ENCODE measurements at places on chromosomes 12 and 14.

- no peak for DNase-seq
These were observed 77.0 kb upstream of the METAP2 start for GRCh38 chr12:95396849-95397468.

DNA sequence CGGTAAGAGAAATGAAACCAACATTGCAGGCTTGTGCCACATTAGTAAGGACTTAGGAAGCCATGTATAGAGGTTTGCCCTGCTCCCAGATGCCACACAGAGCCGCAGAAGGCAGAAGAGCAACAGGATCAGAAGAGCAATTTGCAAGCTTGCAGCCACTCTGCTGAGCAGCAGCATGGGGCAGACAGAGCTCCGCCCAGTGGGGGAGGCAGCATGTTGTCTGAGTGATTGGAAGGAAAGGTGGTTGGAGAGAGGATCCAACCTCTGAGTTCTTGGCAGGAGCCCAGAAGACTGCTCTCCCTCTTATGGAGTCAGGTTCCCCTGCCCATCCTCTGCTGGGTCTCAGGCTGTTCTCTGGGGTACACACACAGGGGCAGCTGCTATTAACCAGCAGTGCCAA is 2.3 kb upstream of the KRT6A start:
- DNase-seq, result no peak

GRCh38 chr12:121558956-121559355 is 21.9 kb downstream of the KDM2B start:
- no peak for DNase-seq

- DNase-seq, result no peak
These were observed 169.8 kb upstream of the PLXNC1 start for GRCh38 chr12:93978553-93978952.

DNA sequence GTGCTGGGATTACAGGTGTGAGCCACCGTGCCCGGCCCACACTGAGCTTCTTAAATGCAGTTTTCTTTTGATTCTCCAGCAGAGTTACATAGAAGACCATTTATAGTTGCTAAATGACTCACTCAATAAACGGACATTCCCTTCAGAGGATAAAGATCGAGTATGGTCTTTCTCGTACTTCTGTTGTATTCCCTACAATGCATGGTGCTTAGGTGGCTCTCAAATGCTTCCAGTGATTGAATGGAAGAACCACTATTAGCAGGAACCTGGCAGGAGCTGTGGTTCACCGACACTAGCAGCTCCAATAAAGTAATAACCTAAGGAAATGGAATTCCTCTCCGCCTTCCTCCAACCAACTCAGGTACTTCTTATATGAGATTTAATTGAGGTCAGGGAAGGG is 3.9 kb upstream of the GPRC5A start:
- no peak for DNase-seq

DNA sequence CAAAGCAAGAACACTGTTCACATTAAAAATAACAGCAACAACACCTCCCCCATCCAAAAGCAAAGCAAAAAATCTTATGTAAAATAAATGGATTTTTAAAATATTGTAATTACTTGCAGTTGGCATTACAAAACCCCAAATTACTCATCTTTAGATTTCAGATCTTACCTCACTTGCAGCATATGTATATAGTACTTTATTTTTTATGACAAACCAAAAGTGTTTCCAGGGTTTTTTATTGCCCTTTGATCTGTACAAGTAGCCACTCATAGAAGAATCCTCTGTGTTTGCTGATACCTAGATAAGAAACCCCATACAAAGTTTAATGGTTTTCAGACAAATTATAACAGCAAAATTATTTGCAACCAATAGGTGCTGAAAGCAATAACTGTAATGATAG is 12.2 kb upstream of the NR2C1 start:
- DNase-seq, result no peak

DNA sequence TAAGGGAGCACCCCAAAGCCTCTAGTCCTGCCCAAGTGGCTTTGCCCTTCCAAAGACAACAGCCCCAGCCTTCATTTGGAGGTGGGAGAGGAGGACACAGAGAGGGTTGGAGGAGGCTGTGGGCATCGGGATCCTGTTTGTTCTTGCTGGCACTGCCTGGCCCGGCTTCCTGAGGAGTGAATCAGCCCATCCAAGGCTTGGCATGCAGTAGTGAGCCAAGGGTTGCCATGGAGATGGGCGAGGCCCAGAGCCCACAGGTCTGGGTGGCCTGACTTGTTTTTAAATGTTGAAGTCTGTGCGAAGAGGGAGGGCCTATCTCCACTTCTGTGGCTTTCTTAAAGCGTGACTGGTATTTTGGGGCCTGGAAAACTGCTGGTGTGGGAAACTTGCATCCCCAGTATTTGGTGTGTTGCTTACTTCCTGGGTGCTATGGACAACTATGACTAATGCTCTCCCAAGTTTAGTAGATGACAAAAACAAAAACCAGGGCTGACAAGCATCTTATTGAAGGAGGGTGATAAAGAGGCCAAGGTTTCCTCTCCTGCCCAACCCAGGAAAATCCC is 15.8 kb downstream of the CD9 start:
- DNase-seq, result no peak

- DNase-seq, result no peak
These were observed 799.7 kb downstream of the DIO2 start for GRCh38 chr14:79411403-79412174.

Data from activated CD4-positive, alpha-beta T cell treated with anti-CD3 and anti-CD28 coated beads, Interleukin-2, amount 50 U/mL, for 4 hours (primary cell).